IMR-90 (cell line): ENCODE measurements at places on chromosomes 2 and 18. TPM values are rescaled to one million over a fixed set of nuclear protein-coding genes. Genes with fewer than 3 reads are reported as not detected.

PTPRN gene
- polyA plus RNA-seq, result 21.4 and 22.0 TPM in 2 replicates

LOXHD1 gene
- not detected in 2 replicates for polyA plus RNA-seq

ABHD1 gene
- polyA plus RNA-seq, result 0.14 and 0.24 TPM in 2 replicates

PAX3 gene
- not detected in 2 replicates for polyA plus RNA-seq

FAM110C gene
- not detected in 2 replicates for polyA plus RNA-seq

GAL3ST2 gene
- 0.07 TPM in 1 of 2 replicates, not detected in the other for polyA plus RNA-seq

C2orf15 gene
- polyA plus RNA-seq, result not detected in 2 replicates

ZNF407 gene
- polyA plus RNA-seq, result 2.8 and 3.1 TPM in 2 replicates

DPP4 gene
- polyA plus RNA-seq, result 9.8 and 13.2 TPM in 2 replicates

POTEJ gene
- not detected in 2 replicates for polyA plus RNA-seq

TBR1 gene
- 0.06 TPM in 1 of 2 replicates, not detected in the other for polyA plus RNA-seq

DNA sequence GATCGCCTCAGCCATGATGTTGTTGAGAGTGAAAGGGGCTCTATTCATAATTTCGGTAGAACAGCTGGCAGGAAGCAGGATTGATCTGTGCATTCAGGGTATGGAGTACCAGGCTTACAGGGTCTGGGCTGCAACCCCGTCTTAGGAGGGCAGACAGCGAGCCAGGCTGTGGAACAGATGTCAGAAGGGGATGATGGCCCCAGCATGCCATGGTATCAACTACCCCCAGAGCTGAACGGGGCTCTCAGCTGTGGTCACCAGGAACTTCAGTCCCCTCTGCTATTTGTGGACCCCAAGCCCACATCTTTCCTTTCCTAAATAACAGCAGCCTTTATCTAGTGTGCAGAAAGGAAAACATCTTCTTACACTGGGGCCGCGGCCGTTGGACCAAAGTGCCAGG lies 422.2 kb upstream of the SALL3 start:
- DNase-seq, result no peak

- peak; percentile 77 for DNase-seq
Measured at GRCh38 chr2:28626891-28627421, 124.7 kb upstream of the PPP1CB start.

- no peak for DNase-seq
Measured at GRCh38 chr2:56613920-56614319, 430.1 kb downstream of the CCDC85A start.

GRCh38 chr2:146041274-146041910 lies 1521.5 kb upstream of the ZEB2 start:
- DNase-seq, result no peak

DNA sequence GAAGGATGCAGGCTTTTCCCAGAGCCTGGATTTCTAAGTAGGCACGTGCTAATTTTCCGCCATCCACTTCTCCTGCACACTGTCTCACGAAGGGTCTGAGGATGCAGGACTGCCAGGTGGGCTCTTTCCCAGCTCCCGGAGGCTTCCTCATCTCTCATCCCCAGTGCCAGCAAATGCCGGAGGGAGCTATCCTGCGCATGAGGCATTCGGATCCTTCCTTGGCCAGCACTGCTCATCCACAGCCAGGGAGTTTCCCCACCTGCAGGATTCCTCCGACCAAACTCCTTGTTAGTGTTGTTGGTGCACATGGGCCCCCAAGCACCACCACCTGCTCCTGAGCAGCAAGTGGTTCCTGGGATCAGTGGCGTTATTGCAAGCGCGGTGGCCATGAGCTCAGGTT lies 5.0 kb downstream of the CNDP1 start:
- no peak for DNase-seq

DNA sequence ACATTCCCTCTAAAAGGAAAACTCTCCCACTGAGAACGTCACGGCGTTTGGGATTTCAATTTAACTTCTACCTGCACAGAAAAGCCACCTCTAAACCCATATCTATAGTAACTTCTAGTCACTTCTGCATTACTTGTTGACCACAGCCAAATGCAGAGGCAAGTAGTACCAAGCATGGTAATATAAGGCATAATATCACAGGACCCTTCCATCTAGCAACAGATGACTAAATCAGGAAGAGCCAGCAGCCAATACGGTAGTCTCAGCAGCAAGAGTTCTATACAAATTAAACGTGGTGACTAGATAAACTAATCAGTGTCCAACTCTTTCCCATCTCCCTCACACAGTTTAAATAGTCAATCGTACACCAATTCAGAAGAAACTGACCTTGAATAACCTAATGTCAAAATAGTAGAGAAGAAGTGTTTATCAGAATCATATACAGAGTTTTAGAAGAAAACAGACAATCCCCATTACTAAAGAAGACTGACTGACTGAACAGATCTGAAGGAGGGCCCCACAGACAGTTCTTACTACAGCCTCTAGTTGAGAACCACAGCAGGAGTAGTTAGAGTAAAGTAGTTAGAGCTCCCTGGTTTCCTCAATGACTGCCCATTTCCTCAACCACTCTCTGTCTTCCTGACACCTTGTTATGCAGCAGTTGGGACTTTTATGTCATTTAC lies 30.0 kb downstream of the MEMO1 start:
- peak; percentile 68 for DNase-seq

GRCh38 chr2:54289917-54290316 lies 33.9 kb upstream of the TSPYL6 start:
- DNase-seq, result no peak

GRCh38 chr2:179729966-179730365 lies 131.4 kb downstream of the ZNF385B start:
- no peak for DNase-seq

DNA sequence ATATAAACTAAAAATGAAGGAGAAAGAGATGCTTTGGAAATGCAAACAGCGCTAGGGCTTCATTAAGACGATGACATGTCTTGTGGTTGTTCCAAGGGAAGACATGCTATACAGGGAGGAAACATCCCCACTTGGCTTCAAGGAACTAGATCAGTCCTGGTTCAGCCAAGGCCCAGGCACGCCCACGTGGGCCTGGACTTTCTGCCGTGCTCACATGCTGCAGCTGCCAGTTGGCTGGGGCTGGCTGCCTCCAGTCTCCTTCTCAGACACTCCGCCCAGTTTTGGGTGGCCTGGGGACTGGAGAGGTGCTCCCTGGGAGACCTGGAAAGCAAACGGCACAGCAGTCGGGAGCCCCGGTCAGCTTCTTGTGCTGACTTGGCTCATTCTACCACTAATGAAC lies 109.6 kb downstream of the GLI2 start:
- DNase-seq, result peak; percentile 13

DNA sequence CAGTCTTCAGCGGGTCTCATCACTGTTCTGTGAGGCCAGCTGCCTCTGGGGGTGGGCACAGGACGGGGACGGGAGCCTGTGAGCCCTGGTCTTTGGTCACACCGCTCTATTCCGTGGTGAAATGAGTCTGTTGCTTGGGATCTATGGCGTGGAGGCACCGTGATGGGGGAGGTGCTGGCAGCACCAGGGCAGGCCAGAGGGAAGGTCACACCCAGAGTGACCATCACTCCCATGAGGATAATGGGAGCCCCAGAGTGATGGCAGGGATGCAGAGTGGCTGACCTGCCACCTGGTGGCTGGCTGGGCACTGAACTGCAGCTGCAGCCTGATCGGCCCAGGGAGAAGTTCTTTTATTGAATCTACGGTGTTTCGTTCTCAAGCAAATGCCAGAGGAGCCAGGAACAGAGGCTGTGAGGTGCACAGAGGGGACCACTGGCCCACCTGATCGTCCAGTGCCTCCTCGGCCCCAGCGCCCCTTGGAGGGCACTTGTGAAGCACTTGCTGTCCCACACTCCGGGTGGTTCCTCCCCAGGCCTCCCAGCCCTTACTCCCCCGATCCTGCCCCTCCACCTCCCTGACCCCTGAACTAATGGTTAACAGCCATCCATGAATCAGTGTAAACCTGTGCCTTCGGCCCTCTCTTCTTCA lies 17.9 kb downstream of the KCNIP3 start:
- DNase-seq, result peak; percentile 7

DNA sequence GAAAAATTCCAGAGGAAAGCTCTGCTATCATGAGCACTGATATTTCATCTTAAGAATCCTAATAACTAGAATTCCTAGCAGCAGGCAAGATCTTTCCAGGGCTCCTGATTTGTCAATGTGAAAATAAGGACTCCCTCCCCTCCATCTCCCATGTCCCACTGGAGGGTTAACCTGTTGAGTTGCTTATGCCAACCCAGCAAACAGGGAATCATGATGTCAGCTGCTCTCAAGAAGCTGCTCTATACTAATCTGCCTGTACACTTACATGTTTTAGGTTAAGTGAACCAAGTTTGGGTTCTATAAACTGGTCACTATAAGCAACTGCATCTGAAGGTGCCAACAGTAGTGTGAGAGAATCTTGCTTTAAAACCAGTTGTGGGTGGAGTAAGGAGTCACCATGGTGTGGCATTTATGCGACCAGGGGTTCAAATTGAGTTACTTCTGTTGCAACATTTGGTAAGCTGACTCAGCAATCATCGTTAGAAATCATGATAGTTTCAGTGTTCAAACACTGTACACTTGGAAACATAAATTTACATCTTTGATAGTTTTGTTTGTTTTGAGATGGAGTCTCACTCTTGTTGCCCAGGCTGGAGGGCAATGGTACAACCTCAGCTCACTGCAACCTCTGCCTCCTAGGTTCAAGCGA lies 53.4 kb downstream of the STK25 start:
- no peak for DNase-seq

- no peak for DNase-seq
Measured at GRCh38 chr2:28352610-28353195, 40.0 kb upstream of the FOSL2 start.

DNA sequence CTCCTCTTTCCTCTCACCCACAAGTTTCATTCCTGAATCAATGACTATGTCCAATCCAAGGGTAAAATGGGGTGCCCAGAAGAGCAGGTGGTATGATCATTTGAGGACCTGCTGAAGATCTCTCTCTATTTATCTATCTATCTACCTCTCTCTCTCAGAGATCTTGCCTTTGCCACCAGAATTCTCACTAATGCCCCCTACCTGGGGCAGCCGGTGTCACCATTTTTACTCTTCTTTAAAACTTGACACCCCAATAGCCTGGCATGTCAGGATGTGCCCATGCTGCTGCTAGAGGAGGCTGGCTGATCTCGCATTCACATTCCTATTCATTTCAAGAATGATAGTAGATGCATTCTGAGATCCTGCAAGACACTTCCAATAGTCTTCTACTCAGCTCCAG lies 24.3 kb upstream of the RPIA start:
- no peak for DNase-seq
